ENCODE measurements at places on chromosomes 2 and 18. TPM values are rescaled to one million over a fixed set of nuclear protein-coding genes. Genes with fewer than 3 reads are reported as not detected.
A peak's percentile ranks its signal among the peaks of the same experiment; 100 is the strongest.

The TCF23 gene
- polyA plus RNA-seq, result not detected

The DHRS9 gene
- polyA plus RNA-seq, result 57.1 TPM

The GRP gene
- 0.93 TPM for polyA plus RNA-seq

The ANKZF1 gene
- polyA plus RNA-seq, result 9.7 TPM

DNA sequence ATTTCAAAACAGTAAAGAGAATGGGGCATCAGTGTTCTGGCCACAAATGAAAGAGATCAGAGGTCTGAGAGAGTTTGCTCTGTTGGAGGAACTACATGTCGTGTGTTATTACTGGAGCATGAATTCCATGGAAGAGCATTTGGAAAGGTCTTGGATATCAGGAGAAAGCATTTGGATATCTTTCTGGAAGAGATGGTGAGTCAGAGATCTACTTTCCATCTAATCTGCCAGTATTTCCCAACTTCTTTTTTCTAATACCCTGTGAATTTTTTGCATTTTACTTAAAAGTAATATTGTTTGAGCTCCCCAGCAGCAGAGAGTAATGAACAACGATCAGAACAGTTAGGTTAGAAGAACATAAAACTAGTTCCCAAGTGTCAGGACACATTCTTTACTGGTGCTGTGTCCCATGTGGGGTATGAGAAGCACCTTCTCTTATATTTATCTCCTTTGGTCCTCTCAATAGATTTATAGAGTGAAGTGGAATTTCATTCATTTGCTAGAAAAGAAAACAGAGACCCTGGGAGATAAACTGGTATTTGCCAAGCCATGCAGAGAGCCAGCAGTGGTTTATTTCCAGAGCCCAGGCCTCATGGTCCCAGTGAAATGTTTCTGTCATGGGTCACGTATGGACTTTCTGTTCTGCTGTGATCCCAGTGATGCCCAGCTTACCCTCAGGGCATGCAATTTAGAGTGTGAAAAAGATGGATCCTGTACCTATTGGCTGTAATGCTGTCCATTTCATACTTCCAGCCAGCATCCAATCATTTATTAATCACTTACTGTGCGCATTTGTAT lies 130.8 kb upstream of the NT5C1B start:
- no peak overlapping the region for H3K4me3 ChIP-seq
- H3K4me1 ChIP-seq, result no peaks in the 10 kb centered on the region
- no peak overlapping the region for H3K27ac ChIP-seq
- no peak for DNase-seq
- no peaks in the 10 kb centered on the region for H3K36me3 ChIP-seq
- no peaks in the 10 kb centered on the region for H3K27me3 ChIP-seq

DNA sequence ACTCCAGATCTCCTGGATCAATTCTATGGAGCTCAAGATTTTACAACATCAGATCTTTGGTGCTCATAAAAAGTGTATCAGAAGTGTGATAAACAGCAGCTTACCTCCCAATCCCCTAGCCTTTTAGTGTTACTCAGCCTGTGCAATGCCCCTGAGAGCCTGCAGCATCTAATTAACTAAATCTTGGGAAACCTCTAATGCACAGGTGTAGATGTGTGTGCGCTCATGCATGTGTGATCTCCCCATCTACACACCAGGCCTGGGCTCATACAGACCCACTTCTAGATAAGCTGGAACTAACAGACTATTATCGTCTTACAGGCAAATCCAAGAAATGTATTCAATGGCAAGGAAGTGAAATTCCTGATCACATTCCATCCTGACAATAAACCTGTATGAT lies 7.5 kb downstream of the SUCLG1 start:
- no peaks in the 10 kb centered on the region for H3K36me3 ChIP-seq
- H3K27me3 ChIP-seq, result no peaks in the 10 kb centered on the region
- DNase-seq, result no peak
- H3K27ac ChIP-seq, result no peak overlapping the region
- H3K4me1 ChIP-seq, result peaks cover 50% of the 10 kb centered on the region

- H3K27me3 ChIP-seq, result no peaks in the 10 kb centered on the region
- no peak for DNase-seq
- H3K27ac ChIP-seq, result peak overlapping the region; percentile 50
These were observed 113.0 kb downstream of the MEIS1 start for GRCh38 chr2:66547887-66548286.

GRCh38 chr2:134177351-134177931 lies 76.4 kb upstream of the MGAT5 start:
- H3K27me3 ChIP-seq, result no peaks in the 10 kb centered on the region
- H3K4me3 ChIP-seq, result no peak overlapping the region
- no peak for DNase-seq
- peaks cover 35% of the 10 kb centered on the region for H3K4me1 ChIP-seq
- H3K36me3 ChIP-seq, result no peaks in the 10 kb centered on the region
- H3K27ac ChIP-seq, result no peak overlapping the region

- H3K27ac ChIP-seq, result no peak overlapping the region
- no peaks in the 10 kb centered on the region for H3K4me1 ChIP-seq
- H3K27me3 ChIP-seq, result no peaks in the 10 kb centered on the region
- no peaks in the 10 kb centered on the region for H3K36me3 ChIP-seq
- DNase-seq, result no peak
These were observed 3.8 kb downstream of the SAG start for GRCh38 chr2:233311241-233311926.

- H3K4me1 ChIP-seq, result peaks cover 12% of the 10 kb centered on the region
- DNase-seq, result no peak
- H3K4me3 ChIP-seq, result no peak overlapping the region
- H3K27me3 ChIP-seq, result no peaks in the 10 kb centered on the region
- H3K27ac ChIP-seq, result no peak overlapping the region
- H3K36me3 ChIP-seq, result no peaks in the 10 kb centered on the region
These were observed 87.1 kb downstream of the PARD3B start for GRCh38 chr2:204632410-204632809.

- H3K27me3 ChIP-seq, result no peaks in the 10 kb centered on the region
- DNase-seq, result no peak
- peaks cover 85% of the 10 kb centered on the region for H3K36me3 ChIP-seq
- no peak overlapping the region for H3K27ac ChIP-seq
- no peaks in the 10 kb centered on the region for H3K4me1 ChIP-seq
- H3K4me3 ChIP-seq, result no peak overlapping the region
These were observed 44.8 kb upstream of the STRN start for GRCh38 chr2:37011130-37011529.

DNA sequence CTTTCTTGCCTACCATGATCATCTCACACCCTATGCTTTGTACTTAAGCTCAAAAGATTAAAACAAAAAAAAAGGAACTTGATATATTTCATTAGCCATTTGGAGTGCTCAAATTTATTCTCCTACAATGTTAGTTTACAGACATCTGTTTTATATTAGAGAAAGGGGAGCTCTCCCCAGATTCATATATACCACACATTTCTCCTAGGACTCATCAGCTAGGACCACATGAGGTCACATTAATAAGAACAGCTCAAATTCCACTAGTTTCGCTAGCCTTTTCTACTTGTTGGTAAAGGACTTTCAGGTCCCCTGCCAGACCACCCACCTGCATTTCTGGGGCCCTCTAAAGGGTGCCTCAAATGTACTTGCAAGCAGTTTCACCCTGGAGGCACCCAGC lies 151.2 kb upstream of the MMADHC start:
- H3K4me1 ChIP-seq, result peaks cover 11% of the 10 kb centered on the region
- H3K36me3 ChIP-seq, result no peaks in the 10 kb centered on the region
- H3K27me3 ChIP-seq, result no peaks in the 10 kb centered on the region
- H3K4me3 ChIP-seq, result no peak overlapping the region
- no peak for DNase-seq

DNA sequence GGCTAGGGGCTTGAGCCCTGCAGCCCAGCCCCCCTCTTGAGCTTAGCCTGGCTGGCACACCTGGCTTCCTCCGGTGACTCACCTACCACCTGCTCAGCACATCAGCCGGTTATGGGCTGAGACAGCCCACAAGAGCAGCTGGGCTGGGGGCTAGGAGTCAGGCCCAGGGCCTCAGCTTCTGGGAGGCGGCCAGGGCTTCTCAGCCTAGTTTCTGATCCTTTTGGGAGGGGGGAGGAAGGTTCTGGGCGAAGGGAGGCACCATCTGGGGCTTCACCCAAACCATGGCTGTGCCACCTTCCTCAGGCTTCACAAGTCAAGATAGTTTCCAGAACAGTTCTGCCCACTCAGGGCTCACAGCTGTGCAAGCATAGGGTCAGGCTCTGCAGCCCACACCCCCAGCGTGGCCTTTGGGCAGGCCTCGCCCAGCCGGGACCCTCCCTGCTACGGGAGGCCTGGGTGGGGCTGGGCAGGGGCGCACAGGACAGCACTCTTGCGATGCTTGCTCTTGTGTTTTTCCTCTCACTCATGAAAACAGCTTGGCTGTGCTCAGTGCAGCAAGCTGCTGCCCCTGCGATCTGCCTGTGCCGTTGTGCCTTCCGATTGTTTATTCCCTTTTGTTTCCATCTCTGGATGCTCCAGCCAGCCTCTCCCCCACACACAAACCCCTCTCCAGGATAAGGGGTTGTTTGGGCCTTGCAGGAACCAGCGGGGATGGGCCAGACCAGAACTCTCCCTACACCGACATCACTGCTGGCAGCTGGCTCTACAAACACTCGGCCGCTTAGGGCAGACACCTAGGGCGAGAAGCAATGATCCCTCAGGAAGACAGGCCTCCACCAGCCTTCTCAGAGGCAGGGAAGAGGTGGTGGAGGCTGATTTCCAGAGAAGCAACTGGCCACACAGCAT lies 26.1 kb upstream of the SEMA4C start:
- peak overlapping the region; percentile 76 for H3K27ac ChIP-seq
- H3K4me3 ChIP-seq, result no peak overlapping the region
- H3K36me3 ChIP-seq, result no peaks in the 10 kb centered on the region
- DNase-seq, result no peak

GRCh38 chr2:50469784-50470183 lies 562.1 kb downstream of the NRXN1 start:
- H3K4me1 ChIP-seq, result no peaks in the 10 kb centered on the region
- no peak overlapping the region for H3K4me3 ChIP-seq
- H3K27ac ChIP-seq, result no peak overlapping the region

- H3K4me3 ChIP-seq, result no peak overlapping the region
- no peaks in the 10 kb centered on the region for H3K36me3 ChIP-seq
- no peak overlapping the region for H3K27ac ChIP-seq
- no peaks in the 10 kb centered on the region for H3K27me3 ChIP-seq
- no peaks in the 10 kb centered on the region for H3K4me1 ChIP-seq
These were observed 305.7 kb downstream of the DYSF start for GRCh38 chr2:71759060-71759459.

DNA sequence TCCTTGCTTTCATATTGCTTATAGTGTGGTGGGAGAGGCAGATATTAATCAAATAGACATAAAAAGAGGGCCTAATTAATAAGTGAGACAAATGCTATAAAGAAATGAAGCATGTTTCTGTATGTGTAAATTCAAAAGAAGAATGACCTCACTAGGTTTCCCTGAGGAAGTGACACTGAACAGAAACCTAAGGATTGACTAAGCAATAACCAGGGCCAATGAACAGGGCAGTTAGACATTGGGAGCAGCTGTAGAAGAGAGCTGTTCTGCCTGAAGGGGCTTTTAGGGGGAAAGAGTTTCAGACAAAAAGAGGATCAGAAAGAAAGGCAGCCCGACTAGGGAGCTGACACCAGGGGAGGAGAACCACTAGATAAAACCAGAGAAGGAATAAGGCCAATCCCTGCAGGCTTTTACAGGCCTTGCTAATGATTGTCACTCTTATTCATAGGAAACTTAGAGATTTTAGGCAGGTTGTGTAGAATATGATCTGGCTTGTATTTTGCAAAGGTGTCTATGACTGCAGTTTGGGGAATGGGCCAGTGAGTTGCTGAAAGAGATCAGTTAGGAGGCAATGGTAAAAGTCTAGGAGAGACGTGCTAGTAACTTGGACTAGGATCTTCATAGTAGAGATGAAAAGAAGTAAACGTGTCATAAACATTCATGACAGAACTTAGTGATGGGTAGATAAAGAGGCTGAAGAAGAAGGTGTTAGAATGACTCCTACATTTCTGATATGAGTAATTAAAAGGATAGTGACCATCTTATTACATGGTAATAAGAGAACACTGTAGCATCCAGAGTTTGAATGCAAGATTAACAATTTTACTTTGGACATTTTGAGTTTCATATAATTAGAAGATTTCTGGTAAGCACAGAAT lies 26.8 kb upstream of the NABP1 start:
- H3K27ac ChIP-seq, result no peak overlapping the region
- no peak overlapping the region for H3K4me3 ChIP-seq
- H3K4me1 ChIP-seq, result no peaks in the 10 kb centered on the region
- no peaks in the 10 kb centered on the region for H3K36me3 ChIP-seq

GRCh38 chr2:109438146-109438545 lies 175.6 kb downstream of the SEPTIN10 start:
- H3K36me3 ChIP-seq, result no peaks in the 10 kb centered on the region
- no peaks in the 10 kb centered on the region for H3K27me3 ChIP-seq
- H3K27ac ChIP-seq, result peak overlapping the region; percentile 20
- no peaks in the 10 kb centered on the region for H3K4me1 ChIP-seq

- H3K27me3 ChIP-seq, result no peaks in the 10 kb centered on the region
- H3K36me3 ChIP-seq, result peaks cover 5% of the 10 kb centered on the region
- H3K27ac ChIP-seq, result no peak overlapping the region
- no peak overlapping the region for H3K4me3 ChIP-seq
These were observed 84.7 kb downstream of the ZNF407 start for GRCh38 chr18:74682141-74682990.

DNA sequence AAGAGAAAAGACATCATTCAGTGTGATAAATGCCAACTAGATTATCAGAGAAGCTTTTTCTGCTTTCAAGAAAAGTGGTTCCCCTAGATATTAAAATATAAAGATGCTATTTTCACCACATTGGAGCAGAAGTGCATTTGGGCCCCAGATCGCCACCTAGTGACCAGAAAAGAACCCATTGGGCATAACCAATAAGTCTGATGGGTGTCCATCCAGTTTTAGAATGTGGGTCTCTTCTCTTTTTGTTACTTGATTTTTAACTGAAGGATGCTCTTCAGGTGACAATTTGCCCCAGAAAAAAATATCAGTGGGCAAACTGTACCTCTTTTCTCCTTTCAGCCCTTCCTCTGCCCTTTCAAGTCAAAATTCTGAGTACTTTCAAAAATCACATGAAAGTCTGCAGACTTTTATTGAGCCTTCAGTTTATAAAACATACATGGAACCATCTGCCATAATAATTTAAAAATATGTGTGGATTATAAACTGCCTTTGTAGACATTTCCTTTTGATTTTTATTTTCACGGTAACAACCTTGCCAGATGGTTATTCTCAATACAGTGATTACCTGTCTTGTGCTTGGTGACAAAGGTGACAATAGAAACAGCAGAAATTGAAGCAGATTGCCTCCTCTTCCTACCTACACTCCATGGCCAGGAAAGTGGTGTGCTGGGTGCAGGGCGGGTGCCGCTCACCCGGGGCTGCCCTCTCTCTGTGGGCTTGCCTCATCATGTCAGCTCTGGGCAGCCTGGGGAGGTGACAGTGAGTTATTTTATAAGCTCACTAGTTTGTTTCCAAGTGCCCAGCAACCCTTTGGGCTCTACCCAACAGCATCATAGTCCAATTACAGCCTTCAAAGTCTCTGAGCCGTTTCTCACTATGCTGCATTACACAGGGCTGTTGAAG lies 124.5 kb downstream of the DCDC2C start:
- no peaks in the 10 kb centered on the region for H3K36me3 ChIP-seq
- H3K4me1 ChIP-seq, result no peaks in the 10 kb centered on the region
- H3K27ac ChIP-seq, result no peak overlapping the region

DNA sequence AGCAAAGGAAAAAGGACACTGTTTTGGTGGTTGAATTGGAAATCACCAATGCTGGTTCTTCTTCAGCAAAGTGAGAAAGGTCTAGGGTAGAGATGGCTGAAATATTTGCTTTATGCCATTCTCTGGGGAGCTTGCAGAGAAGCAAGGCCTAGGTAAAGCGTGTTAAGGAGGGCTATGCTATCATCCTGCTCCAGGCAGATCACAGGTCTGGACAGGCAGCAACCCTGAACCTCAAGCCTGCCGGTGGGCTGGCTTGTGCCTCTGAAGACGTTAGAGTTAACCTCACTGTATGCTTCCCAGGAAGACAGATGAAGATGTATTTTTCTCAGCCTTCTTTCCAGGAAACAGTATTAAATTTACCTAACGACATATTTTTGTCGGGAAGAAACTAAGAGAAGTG lies 138.5 kb upstream of the LYPD6 start:
- no peak overlapping the region for H3K27ac ChIP-seq
- DNase-seq, result no peak
- no peaks in the 10 kb centered on the region for H3K36me3 ChIP-seq
- no peaks in the 10 kb centered on the region for H3K27me3 ChIP-seq

All from sigmoid colon (tissue), 7 donors.